ENCODE measurements at places on chromosomes 6 and 20. TPM values are rescaled to one million over a fixed set of nuclear protein-coding genes. Genes with fewer than 3 reads are reported as not detected.

DNA sequence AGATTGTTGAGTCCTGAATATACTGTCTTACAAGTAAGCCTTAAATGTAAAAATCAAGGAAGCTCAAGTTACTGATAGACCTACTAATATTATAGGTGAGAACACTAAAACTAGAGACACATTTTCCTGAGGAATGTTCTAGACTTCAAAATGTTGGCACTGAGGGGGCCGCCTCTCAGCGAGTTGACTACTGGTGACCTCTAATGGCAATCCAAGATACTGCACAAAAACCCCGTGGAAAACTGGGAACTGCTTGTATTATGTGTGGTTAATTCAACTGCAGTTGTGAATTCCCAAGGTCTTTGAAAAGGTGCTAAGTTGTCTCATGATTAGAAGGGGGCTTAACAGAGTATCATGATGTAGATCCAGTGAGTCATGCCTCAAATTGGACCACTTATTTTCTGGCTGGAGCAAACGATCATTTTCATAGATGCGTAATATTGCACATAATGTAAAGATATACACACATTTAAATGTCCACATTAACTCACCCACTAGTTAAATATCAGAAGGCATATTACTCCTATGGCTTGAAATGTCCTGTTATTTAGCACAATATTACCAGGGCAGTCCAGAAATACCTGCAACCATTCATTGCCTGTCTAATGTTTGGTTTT lies 336.2 kb downstream of the FOXA2 start:
- H3K27ac ChIP-seq = no peak overlapping the region
- H3K4me3 ChIP-seq = no peak overlapping the region
- no peak for DNase-seq
- H3K27me3 ChIP-seq = no peaks in the 10 kb centered on the region

DNA sequence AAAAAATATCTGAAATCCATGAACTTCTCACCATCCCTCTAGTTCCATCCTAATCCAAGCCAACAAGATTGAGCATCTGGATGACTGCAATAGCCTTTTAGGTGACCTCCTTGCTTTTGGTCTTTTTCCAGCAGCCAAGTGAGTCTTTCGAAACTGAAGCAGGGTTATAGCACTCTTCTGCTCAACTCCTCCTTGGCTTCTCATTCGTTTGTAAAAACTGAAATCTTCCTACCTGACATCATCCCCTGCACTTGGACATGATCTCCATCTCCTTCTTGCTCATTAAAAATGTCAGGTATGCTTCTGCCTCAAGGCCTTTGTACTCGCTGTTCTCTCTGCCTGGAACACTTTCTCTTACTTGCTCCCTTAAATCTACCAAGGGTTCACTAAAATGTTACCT lies 46.0 kb downstream of the STX7 start:
- no peaks in the 10 kb centered on the region for H3K27me3 ChIP-seq
- H3K4me1 ChIP-seq = no peaks in the 10 kb centered on the region
- DNase-seq = no peak
- H3K36me3 ChIP-seq = peaks cover 21% of the 10 kb centered on the region
- no peak overlapping the region for H3K4me3 ChIP-seq
- no peak overlapping the region for H3K27ac ChIP-seq

DNA sequence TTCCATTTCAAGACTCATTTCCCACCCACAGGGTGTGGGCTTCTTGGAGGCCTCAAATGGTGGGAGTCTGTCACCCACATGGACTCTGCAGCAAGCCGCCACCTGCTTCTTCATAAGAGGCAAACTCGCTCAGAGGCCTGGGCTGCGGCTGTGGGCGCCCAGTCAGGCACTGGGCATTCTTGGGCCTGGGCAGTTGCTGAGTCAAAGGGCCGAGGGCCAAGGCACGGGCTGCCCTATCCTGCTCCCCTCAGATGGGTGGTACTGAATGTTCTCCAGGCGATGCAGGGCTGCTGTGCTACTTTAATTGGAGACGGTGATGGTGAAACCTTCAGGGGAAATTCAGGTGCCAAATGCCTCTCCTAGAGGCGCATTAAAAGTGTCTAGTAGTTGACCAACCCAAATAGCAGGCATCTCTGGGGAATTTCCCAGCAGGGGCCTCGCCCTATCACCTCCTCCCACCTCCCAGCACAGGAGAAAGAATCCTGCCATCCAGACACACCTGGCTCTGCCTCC lies 57.9 kb downstream of the MAFB start:
- no peak overlapping the region for H3K27ac ChIP-seq
- no peak for DNase-seq
- H3K4me1 ChIP-seq = no peaks in the 10 kb centered on the region
- no peaks in the 10 kb centered on the region for H3K27me3 ChIP-seq
- no peaks in the 10 kb centered on the region for H3K36me3 ChIP-seq

SIGLEC1 gene
- not detected for total RNA-seq
